ENCODE measurements at places on chromosomes 6 and 20.

- DNase-seq, result no peak
These were observed 39.3 kb upstream of the KHDC1 start for GRCh38 chr6:73302339-73302738.

DNA sequence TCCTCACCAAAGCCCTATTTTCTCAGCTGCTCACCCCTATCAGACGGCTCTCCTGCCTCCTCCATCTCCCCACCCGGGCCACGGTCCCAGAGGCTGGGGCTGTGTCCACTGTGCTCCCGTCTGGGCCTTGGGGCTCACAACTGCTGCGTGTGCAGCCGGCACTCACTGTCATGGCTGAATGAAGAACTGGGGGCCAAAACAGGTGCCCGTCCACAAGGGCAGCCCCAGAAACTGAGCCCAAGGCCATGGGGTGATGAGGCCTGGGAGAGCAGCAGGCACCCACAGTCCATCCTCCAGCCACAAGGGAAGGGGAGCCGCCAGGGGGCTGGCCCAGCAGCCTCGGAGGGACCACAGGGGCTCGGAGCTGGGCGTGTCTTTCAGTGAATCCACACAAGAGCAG lies 159.5 kb downstream of the DLL1 start:
- DNase-seq, result no peak

DNA sequence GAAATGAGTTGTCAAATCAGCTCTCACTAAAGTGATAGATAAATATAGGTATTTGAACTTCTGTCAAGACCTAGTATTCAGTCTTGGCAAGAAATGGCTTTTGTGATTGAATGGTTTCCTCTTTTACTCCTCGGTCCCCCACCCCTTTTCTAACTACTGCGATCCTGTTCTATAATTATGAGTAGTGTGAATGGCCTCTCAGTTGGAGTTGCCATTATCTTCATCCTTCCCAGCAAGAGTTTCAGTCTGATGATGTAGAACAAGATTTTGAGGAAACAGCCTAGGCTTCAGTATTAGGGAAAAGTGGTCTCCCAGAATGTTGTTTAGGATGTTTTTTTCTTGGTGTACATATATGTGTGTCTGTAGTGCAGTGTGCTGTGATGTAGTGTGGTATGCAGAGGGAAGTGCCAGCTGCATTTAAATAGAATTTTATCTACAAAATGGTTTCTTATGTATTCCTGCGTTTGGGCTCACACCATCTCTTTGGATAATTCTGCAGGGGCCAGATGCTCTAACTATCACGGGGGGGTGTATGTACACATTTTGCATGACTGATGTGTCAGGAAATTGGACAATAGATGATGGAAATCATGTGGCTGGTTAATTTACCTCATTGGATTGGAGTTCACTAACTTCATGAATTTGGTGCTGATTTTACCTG lies 180.1 kb upstream of the MMS22L start:
- DNase-seq, result no peak

DNA sequence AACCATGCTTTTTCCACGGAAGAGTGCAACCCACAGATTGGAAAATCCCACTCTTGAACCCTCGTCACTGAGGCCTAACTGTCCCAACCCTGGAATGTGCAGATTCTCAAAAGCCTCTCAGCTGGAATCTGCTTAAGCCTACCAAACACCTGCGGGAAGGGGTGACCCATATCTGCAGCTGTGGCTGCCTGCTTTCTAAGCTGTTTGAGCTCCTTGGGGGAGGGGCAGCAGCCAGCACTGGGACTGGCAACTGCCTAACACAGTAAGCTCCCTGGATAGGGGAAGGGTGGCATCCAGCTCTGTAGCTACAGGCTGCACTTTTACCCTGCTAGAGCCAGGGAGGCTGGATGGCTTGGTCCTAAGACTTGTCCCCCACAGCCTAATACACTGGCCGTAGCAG lies 579.6 kb downstream of the COL12A1 start:
- DNase-seq, result no peak

GRCh38 chr6:90918361-90918760 lies 331.5 kb upstream of the MAP3K7 start:
- no peak for DNase-seq

DNA sequence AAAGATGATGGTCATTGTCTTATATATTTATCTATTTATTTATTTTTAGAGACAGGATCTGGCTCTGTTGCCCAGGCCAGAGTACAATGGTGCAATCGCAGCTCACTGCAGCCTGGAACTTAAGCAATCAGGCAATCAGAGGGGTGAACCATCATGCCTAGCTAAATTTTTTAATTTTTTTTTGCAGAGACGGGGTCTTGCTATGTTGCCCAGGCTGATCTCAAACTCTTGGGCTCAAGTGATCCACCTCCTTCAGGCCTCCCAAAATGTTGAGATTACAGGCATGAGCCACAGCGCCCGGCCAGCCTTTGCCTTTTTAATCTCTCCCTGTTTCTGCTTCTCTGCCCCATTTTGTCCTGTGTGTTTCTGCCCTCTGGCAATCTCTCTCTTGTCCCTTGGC lies 102.2 kb downstream of the NCR2 start:
- DNase-seq, result no peak

DNA sequence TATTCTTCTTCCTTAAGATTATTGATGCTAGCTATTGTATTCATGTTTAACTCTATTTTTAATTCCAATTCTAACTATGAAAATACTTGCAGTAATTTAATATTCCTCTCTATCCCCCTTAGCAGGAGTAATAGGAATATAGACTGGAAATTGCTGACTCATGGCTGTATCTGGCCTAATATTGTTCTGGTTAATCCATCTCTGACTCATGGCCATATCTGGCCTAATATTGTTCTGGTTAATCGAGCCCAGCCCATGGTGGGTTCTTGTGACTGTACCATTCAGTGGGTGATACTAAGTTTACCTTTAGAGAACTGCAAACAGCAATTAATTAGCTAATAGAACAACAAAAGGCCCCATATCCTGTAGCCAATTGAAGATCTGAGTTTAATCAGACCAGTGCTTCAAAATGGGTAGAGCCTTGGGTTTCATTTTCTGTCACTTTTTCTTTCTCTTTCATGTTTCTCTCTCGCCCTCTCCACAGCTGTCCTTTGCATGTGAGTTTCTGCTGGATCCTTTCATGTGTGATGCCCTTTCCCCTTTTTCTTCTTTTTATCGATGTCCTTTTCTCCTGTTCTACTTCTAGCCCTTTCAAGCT lies 50.6 kb downstream of the SLC22A3 start:
- DNase-seq, result no peak
